ENCODE measurements at places on chromosomes 5 and 9. TPM values are rescaled to one million over a fixed set of nuclear protein-coding genes. Genes with fewer than 3 reads are reported as not detected.

NUTM2G gene
- total RNA-seq = not detected

ZNF483 gene
- total RNA-seq = 9.4 TPM

PRKACG gene
- total RNA-seq = not detected

C1QTNF2 gene
- total RNA-seq = 0.55 TPM

TICAM2 gene
- 6.2 TPM for total RNA-seq

KCNN2 gene
- total RNA-seq = 1.9 TPM

SH3PXD2B gene
- 43.1 TPM for total RNA-seq

ITGA1 gene
- 75.1 TPM for total RNA-seq

HTR1A gene
- total RNA-seq = 0.55 TPM

BHMT2 gene
- 1.3 TPM for total RNA-seq

EQTN gene
- total RNA-seq = not detected

GPR151 gene
- not detected for total RNA-seq

MELK gene
- 2.4 TPM for total RNA-seq

BTNL8 gene
- 1.2 TPM for total RNA-seq

GPSM1 gene
- 39.2 TPM for total RNA-seq

NMUR2 gene
- not detected for total RNA-seq

All from upper lobe of left lung (tissue), 6 donors.